Hippocampal formation (tissue), 2 donors: ENCODE measurements at places on chromosomes 11 and 22.

- no peak for DNase-seq
Measured at GRCh38 chr11:87574193-87574592, 536.5 kb downstream of the TMEM135 start.

- DNase-seq: no peak
Measured at GRCh38 chr11:110795112-110795624, 82.9 kb upstream of the ARHGAP20 start.

- no peak for DNase-seq
Measured at GRCh38 chr11:78810559-78811009, 235.9 kb upstream of the NARS2 start.

DNA sequence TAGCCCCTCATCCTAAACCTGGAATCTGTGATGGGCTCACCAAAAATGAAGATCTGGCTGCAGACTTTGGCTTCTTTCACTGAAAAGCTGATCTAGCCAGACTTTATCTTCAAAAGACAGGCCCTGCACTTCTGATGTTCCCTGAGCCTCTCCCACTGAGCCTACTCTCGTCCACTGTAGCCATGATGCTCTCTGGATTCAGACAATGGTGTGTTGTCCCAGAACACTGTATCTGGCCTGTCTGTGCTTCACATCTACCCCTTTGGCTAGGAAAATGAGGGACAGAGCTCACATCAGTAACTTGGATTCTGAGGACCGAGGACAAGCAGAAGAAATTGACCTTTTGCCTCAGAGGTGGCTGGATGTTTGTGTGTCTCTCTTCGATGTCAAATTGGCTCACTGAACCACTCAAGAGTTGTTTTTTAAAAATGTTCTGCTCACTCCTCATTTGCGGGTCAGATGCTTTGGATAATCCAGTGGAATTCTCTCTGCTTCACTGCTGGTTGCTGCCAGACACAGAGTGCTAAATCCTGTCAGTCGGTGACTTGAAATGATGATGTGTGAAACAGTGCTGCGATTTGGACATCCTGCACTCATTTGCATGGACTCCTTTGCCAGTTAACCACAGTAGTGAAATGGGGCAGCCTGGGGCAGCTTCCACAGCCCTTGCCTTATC is 67.5 kb downstream of the ARFGAP2 start:
- peak; percentile 72 for DNase-seq

DNA sequence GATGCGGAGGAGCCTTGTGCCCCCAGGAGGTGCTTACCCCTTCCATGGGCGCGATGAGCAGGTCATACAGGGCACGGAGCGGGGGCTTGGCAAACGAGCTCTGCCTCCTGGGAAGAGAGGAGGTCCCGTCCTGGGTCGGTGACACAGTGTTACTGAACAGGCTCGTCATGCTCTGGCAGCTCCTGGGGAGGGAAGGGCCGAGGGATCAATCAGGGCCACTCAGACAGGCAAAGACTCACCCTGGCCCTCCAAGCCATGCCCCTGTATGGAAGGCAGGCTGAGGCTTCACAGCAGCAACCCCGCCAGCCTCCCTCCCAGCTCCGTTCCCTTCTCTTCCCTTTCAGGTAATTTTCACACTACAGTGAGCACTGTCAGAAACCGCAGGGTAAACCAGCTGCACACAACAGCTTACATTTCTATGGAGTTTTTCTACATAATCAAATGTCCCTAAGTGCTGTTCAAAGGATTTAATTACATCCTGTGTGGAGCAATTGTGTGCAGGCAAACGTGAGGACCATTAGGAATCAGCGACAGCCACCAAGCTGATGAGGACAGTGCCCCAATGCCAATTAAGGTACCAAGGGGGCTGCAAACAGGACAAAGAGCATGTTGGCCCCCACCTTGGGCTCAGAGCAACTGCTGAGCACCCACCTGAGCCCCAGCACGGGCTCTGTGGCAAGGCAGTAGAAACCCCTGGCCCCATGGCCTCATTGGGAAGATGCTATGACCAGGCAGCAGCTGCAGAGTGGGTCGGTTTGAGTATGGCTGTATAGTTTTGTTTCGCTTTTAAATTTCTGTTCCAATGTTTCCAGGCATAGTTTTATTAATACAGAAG is 95.4 kb upstream of the PITPNB start:
- no peak for DNase-seq

DNA sequence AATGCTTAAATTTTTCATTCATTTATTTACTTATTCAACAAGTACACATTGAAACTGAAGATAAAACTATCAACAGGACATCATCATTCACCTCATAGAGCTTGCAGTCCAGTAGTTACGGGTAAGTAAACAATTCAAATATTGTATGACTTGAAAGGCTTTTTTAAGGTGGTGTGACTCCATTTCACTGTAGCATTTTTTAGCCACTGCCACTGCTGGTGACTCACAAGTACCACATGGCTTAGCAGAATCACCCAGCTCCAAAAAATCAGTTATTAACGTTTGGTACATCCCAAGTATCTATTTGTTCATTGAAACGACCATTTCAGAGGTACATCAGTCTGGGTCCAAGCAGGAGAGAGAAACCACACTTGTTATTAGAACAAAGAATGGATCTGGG is 427.9 kb upstream of the DDI1 start:
- no peak for DNase-seq

DNA sequence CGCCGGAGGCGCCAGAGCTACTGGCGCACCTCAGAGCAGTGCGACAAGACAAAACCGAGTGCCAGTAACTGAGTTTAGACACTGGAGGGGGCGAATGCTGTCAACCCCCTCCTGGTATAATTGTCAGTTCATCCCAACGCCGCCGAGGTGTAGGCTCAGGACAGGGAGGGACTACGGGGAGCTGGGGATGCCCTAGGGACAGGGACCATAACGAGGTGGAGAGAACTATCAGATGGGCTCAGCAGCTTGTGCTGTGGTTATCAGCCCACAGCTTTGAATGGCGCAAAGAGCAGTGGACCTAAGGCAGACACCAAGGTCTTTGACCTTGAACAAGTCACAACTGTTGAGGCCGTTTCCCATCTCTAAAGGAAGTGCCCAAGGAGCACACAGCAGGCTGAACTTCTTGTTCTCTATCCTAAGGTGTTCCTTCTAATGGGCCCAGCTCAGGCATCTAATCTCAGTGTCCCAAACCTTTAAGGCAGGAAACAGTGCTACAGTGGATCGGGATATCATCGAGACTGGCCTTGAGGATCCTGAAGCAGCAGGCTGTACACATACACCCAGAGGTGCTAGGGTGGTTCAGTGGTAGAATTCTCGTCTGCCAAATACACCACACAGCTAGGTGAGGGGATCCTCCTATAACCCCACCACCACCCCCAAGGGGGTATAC is 958 bp upstream of the TUT1 start:
- DNase-seq: no peak

- DNase-seq: no peak
Measured at GRCh38 chr11:3609416-3610265, 32.2 kb downstream of the ART5 start.

- no peak for DNase-seq
Measured at GRCh38 chr11:3926458-3927095, 71.1 kb downstream of the STIM1 start.

DNA sequence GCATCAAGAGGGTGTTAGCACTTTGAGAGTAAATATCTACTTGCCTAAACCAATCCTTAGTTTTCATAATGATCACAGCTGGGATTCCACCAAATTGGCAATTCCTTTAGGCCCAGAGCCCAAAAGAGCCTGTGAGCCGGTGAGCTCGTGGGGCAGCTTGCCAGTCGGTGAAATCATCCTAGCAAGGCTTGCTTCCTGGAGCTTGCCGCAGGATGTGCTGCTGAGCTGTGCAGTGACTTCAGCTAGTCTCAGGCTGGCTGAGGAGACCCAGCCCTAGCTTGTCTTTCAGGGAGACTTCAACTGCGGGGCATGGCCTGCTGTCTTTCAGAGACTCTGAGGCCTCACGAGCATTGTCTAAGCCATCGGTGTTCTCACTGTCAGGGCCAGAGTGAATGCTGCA is 73.6 kb upstream of the SUSD2 start:
- peak; percentile 34 for DNase-seq

GRCh38 chr22:19715188-19715930 is 1.1 kb downstream of the SEPTIN5 start:
- DNase-seq: no peak

DNA sequence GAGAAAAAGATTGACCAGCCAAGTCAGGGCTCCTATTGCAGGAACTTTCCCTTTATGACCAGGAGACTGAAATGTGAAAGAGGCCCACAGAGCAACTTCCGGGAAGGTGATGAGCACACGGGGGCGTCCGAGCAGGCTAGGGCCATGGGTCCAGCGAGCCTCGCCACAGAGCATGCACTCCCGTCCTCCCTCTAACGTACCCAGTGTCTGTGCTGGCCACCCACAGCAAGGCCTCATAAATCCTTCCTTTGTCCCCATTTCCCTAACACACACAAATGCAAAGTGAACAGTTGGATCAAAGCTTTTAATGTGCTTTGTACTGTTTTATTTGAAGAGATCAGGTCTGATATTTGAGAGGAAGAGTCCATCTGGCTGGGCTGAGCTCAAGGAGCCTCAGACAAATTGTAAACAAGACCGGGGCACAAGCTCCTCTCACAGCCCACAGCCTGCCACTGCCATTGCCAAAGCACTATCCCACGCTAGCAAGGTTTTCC is 44.3 kb downstream of the BLID start:
- DNase-seq: no peak

DNA sequence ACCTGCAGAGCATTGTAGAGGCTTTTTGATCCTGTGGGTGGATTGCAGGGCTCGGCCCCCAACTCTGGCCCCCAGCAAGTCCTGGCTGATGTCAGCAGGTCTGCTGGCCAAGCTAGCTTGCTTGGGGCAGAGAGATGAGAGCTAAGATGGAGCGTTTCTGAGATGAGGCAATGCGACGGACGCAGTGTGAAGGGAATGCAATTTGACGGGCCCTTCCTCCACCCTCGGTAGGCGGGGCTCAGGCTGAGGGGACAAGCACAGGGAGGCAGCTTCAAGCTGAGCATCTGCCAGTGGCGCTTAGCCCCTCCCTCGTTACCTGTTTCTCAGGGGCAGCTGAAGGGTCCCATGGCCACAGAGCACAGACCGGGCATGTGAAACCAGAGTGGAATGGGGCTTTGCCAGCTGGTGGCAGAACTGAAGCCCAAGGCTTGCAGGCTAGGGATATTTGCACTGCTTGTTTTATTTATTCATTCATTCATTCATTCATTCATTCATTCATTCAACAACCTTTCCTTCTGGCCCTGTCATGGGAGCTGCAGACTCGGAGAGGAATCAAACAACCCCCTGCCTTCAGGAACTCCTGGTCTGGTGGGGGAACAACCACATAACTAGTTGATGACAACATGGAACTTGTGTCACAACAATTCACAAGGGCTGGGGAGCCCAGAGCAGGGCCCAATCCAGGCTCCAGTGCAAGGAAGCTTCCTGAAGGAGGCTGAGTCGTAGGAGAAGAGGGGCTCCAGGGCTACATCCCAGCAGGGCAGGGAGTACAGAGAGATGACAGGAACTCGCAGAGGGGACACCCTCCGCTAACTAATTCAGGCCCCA is 66.8 kb downstream of the THAP12 start:
- no peak for DNase-seq

DNA sequence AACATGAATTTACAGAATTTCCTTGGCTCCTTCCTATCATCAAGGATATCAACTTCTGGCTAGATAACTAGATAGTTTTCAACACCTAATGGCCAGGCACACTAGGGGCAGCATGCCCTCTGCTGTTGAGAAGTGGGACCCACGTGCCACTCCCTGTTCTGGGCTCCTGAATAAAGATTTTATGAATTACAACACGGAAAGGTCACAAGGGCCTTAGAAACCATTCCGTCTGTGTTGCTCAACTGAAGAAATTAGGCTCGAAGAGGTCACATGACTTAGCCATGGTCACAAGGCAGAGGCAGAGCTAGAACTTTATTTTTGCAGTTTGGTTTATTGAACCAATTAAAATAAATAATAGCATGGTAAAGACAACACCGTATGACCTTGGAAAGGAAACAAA is 36.0 kb downstream of the PRCP start:
- peak; percentile 63 for DNase-seq

DNA sequence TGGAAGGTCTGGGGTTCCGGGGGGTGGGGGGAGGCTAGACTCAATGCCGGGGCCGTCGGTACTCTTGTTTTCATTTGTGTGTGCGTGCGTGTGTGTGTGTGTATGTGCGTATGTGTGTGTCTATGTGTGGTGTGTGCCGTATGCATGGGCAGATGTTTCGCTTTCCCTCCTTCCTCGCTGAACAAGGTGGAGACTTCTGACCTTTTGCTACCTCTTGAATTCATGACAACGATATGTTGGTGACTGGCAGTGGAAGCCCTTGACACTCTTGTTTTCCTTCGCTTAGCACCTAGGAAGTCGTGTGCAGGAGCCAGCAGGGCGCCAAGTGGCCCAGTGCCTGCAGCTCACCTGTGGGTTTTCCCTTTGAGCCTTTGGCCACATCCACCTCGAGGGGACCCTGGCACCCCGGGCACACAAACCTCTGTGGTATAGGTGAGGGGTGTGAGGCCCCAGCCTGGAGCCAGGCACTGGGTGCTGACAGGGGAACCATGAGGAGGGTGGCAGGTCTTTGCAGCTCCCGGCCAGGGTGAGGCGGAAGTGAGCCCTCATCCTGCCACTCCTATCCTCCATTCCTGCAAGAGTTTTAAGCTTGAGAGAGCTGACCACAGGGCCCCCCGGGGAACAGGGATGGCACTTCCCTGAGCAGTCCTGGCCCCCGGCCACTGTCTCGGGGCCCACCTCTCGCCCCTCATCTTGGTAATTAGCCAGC is 19.3 kb upstream of the TMEM191C start:
- no peak for DNase-seq

DNA sequence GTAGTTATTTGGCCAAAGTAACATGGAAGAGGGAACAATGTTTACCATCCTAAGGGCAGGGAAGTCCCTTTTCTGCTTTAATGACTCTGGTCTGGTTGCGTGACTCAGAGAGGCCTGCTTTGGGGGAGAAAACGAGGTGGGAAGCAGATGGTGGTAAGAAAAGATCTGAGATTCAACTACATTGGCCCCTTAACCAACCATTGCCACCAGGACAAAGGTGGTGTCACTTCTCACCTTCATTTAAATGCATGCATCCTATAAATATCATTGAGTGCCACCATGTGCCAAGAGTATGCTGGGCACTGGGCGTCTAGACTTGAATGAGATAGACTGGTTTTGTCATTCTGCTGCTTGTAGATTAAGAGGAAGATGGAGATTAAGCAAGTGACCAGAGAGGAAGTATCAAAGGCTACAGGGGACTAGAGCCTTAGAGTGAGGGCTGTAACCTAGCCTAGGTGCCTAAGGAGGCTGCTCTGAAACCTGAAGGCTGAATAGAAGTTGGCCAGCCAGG is 3.6 kb upstream of the SORL1 start:
- DNase-seq: no peak

GRCh38 chr22:30452861-30453260 is 19.0 kb downstream of the SEC14L3 start:
- DNase-seq: no peak

DNA sequence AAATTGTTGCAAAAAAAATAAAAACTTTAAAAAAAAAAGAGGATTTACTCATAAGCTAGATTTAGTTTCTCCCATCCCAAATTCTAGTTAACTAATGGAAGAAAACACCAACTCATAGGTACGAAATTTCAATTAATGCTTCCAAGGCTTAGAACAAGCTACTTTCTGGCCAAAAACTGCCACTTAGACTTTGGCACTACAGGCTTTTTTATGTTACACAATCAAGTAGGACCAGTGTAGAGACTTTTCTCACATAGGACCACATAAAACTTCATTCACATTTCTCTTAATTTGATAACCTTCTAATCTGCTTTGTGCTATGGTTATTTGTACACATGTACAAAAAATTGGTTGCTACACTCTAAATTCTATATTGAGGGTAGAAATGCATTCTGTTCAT is 3.1 kb downstream of the ST13 start:
- no peak for DNase-seq
